ENCODE measurements at places on chromosomes 3 and 15.

- peak; percentile 19 for DNase-seq
Observed at GRCh38 chr3:27943106-27943505, 221.0 kb upstream of the EOMES start.

DNA sequence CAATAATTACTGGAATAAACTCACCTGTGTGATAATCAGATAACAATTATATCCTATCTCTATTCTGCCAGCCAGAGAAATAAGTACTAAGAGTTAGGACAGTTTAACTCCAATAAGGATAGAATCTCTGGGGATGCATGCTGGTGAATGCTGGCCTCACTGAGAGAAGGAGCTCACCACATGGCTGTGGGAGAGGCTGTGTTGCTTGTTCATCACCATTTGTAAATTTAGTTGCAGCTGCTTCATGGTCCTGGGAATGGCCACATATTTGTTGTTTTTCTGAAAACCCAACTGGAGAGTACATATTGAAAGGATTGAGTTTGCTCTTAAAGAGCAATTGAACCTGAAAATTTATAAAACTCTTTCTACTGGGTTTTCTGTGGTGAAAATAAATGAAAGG is 207.3 kb downstream of the NECTIN3 start:
- DNase-seq = no peak

GRCh38 chr3:27554706-27555105 is 70.5 kb upstream of the SLC4A7 start:
- DNase-seq = no peak

DNA sequence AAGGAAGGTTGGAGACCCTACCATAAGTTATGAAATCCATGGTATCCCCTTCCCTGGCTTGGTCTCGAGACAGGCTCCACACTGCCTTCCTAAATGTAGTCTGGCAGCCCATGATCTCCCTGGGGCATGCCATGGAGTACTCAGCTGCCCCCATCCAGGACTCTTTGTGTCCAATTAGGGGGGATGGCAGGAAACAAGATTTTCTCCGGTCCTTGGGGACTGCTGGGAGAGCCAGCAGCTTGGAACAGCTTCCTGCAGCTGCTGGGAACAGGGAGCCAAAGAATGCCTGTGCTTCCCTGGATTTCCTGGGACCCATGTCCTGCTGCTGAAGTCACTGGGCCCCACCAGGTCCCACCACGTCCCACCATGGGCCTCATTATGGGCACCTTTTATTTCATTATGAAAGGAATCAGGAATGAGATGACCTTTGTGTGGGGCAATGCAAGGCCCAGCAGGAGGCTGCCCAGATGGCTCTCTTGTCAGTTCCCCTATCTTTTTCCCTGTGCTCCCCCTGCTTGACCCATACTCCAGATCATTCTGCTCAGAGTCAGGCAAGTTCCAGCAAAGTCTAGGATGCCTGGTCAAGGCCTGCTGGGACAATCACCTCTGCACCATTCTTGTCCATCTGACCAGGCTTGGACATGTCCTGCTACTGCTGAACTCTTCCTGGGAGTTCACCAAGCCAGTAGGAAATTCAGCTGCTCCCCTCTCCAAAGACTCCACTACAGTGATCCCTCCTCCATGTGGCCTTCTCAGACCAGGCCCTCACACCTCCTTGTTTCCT is 15.0 kb upstream of the DAG1 start:
- DNase-seq = no peak

GRCh38 chr3:135792174-135792573 is 173.4 kb upstream of the PPP2R3A start:
- DNase-seq = no peak

All from fibroblast of pulmonary artery (primary cell).